Fibroblast of the conjunctiva (primary cell): ENCODE measurements at places on chromosomes 7 and 10.
A peak's percentile ranks its signal among the peaks of the same experiment; 100 is the strongest.

DNA sequence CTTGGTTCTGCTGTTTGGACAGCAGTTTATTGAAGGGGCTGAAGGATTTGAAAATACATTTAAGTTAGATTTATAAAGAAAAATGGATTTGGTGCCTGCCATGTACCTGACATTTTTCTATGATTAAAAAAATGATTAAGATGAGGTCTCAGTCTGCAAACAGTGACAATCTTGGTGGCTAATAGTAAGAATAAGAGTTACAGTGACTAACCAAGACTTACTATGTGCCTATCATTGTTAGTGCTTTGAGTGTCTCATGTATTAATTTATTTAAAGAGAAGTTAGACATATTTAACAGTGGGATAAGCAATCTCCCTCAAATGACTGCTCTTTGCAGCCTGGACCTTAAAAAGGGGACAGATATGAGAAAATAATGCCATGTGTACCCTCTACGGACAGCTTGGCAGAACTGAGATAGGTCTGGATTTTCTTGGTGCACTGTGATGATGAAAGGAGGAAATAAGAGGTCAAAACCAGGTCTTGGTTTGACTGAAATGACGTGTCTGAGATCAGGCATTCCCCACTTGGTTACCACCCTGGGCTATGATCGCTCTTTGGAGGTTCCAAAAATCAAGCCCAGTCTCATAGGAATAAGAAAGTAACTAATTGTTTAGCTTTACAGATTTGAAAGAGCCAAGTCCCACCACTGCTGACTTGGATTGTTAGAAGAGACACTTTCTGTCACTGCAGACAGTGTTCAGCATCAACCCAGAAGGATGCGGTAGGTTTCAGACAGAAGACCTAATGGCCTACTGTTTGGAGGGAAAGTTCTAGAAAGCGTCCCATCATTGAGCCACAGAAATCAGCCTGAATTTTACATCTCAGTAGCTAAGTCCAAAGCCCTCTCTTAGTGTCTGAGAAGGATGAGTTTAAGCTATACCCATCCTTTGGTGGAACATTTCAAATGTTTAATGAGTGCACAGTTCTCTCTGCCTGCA, 2.1 kb downstream of the CASP7 start:
- DNase-seq = no peak

- DNase-seq = no peak
These were observed 2.0 kb downstream of the MOSPD3 start for GRCh38 chr7:100614308-100614861.

DNA sequence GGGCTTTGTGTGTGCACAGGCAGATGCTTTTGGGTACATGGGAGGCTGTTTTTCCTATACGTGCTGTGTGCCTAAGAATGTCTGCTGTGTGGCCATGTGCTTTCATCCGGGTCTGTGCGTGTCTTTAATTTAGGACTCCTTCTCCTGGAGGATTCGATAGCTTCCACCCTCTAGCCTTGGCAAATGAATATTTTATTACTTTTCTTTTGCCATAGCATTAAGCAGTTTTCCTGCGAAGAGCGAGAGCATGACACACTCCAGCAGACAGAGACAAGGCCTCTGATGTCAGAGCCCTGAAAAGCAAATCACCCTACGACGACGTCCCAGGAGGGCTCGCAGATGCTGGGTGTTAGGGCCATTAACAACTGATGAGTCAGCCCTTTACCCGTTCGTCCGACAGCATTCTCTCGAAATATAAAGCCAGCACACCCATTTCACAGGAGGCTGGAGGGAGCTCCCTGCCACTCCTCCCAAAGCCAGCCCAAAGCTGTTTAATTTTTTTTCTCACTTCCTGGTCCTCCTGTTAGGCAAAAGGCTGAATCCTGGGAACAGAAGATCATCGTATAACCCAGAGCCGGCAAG, 311.3 kb upstream of the ZMIZ1 start:
- DNase-seq = no peak

DNA sequence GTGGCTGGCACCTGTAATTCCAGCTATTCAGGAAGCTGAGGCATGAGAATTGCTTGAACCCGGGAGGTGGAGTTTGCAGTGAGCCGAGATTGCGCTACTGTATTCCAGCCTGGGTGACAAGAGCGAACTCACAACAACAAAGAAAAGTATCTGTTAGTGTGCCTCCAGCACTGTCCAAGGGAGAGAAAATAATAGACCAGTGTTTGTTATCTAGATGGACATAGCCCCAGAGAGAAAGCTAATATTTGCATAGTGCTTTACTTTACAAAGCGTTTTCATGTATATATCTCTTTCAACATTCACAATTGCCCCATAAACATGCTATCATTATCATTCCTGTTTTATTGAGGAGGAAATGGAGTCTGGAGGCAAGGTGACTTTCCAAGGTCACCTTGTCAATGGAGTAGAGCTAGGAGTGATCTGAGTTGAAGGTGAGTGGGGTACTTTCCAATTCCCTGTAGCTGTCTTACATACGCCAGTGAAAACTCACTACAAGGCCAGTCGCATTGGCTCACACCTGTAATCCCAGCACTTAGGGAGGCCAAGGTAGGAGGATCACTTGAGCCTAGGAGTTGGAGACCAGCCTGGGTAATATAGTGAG, 49.7 kb upstream of the KIF5B start:
- no peak for DNase-seq

DNA sequence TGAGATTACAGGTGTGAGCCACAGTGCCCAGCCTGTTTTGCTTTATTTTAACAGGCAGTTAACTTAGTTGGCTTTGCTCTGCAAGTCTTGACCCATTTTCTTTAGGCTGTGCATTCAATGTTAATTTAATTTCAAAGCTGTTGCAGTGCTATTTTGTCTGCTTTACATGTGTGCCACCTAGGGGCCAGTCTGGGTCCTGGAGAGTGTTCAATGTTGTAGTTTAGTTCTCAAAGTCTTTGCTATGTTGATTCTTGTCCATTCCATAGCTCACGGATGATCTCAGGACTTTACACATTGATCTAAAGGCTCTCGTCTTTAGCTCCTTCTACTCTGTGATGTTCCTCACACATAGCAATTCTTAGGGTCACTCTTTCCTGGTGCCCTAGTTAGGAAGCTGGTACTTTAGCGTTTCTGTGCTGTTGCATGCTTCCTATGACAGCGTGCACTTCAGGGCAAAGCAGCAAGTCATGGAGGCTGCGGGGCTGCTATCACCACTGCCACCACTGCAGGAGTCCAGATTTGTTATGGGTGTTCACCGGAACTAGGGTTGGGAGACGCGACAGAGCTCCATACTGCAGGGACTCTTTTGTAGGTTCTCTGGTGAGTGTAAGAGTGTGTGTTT, 16.4 kb upstream of the ABCA13 start:
- DNase-seq = no peak

- no peak for DNase-seq
These were observed 183.5 kb downstream of the MAD1L1 start for GRCh38 chr7:2049111-2049781.

GRCh38 chr10:132893090-132893489, 49.3 kb downstream of the CFAP46 start:
- DNase-seq = no peak

GRCh38 chr7:116630932-116631671, 40.9 kb upstream of the MET start:
- peak; percentile 60 for DNase-seq

DNA sequence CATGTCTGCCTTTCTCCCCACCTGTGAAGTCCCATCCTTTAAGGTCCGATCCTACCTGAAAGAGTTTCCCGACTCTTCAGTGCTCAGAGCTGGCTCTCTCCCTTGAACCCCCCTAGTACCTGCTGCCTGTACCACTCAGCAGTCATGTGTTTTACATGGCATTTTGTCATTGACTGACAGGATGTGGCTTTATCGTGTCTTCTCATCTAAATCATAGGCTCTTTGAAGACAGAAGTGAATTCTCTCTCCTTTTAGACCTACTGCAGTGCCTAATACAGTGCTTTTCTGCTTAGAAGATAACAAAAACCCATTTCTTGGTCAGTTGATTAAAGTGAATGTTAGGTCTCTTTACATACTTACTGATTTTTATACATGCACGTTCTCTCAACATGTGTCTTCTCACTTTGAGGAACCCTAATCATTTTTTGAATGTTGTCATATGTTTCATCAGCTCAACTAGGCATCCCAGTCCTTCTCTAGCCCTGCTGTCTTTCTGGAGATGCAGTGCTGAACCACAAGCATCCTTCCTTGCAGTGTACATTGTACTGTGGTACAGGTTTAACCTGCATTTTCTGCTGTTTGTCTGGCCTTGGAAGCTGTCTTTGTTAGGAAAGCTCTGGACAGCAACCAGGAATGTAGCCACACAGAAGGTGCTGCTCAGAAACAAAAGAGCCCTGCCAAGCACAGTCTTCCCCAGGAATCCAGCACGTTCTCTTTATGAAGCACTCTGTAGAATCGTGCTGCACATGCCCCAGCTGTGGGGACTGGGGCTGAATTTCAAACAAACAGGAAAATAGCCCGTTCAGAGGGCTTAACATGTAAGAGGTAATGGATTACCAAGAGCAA, 28.1 kb upstream of the LRRC4 start:
- no peak for DNase-seq

- no peak for DNase-seq
These were observed 13.0 kb downstream of the AKAP9 start for GRCh38 chr7:91953618-91954017.

- DNase-seq = no peak
These were observed 108.6 kb downstream of the KMT2E start for GRCh38 chr7:105122619-105123018.

DNA sequence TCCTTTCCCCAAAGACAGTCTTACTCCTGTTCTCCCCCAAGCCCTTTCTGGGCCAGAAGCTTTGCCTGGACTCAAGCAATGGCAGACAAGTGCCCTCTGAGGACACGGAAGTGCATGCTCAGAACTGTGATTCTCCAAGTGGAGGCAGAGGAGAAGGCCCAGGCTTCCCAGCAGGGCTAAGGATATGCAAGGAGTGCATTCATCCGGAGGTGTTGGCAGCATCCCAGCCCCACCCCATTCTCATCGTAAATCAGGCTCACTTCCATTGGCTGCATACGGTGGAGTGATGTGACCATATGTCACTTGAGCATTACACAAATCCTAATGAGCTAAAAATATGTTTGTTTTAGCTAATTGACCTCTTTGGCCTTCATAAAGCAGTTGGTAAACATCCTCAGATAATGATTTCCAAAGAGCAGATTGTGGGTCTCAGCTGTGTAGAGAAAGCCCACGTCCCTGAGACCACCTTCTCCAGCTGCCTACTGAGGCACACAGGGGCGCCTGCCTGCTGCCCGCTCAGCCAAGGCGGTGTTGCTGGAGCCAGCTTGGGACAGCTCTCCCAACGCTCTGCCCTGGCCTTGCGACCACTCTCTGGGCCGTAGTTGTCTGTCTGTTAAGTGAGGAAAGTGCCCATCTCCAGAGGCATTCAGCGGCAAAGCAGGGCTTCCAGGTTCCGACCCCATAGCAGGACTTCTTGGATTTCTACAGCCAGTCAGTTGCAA, 1.4 kb upstream of the RBP3 start:
- DNase-seq = no peak

GRCh38 chr10:101397140-101397539, 43.2 kb downstream of the BTRC start:
- peak; percentile 70 for DNase-seq

- no peak for DNase-seq
These were observed 1107.2 kb upstream of the CELF2 start for GRCh38 chr10:9910446-9910845.

- DNase-seq = no peak
These were observed 27.9 kb upstream of the HPS1 start for GRCh38 chr10:98474628-98475027.

- DNase-seq = no peak
These were observed 489.7 kb upstream of the CELF2 start for GRCh38 chr10:10527861-10528562.
